ENCODE measurements at places on chromosomes 3 and 15.

GRCh38 chr3:8899876-8900460 lies 63.3 kb downstream of the RAD18 start:
- no peak for DNase-seq

DNA sequence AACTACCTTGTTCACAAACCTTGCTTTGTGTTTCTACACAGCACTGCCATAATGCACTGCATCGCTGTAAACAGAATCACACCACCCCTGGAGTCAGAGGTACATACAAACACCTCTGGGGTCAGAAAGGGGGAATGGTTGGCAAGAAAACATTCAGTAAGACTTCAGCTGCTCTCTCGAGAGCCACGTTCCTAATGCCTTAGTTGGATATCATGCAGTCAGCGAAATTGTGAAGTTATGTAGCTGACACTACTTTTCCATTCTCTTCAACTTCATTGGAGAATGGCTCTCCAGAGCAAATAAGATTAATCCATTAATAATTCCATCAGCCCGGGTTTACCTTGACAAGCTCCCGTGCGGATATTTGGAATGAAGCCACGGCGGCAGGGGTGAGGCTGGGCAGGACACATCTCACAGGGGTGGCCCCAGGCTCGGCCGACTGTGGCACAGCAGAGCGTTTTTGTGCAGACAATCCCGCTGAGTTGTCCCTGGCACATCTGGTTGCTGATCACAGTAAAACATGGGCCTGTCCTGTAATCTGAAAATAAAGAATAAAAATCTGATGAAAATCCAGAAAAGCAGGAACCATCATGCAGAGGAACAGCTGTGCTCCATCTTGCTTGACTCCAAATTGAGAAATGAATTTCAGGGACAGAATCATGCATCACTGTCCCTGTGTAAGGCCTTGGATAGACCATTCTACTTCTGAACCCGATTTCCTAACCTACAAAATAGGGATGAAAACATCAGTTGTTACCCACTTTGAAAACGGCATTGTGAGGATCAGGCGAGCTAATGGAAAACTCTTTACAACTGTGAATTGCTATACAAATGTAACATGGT lies 108.0 kb downstream of the FBN1 start:
- DNase-seq, result no peak

- DNase-seq, result peak; percentile 21
Observed at GRCh38 chr3:31531452-31531991, 1.2 kb upstream of the STT3B start.

- DNase-seq, result peak; percentile 4
Observed at GRCh38 chr3:142888099-142888480, 793 bp downstream of the PCOLCE2 start.

GRCh38 chr15:40543082-40543481 lies 21.8 kb downstream of the CCDC32 start:
- no peak for DNase-seq

GRCh38 chr15:64209680-64210334 lies 47.0 kb upstream of the PPIB start:
- DNase-seq, result no peak

DNA sequence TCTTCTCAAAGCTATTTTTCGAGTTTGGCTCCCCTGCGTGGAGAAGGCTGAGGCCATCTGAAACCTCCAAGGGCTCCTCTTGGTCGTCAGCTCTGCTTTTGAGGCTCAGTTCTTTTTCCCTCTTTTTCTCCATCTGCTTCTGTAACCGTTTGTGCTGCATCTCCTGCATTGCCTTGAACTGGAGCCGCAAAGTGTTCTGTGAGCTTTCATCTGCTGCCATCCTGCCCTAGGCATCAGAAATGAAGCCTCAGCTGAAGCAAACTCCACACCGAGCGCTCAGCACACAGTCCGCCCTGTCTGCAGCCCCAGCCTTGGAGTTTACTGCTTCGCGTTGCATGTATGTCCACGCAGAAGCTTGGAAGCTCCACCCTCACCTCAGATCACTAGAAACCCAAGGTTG lies 14.9 kb downstream of the CCDC13 start:
- DNase-seq, result no peak

DNA sequence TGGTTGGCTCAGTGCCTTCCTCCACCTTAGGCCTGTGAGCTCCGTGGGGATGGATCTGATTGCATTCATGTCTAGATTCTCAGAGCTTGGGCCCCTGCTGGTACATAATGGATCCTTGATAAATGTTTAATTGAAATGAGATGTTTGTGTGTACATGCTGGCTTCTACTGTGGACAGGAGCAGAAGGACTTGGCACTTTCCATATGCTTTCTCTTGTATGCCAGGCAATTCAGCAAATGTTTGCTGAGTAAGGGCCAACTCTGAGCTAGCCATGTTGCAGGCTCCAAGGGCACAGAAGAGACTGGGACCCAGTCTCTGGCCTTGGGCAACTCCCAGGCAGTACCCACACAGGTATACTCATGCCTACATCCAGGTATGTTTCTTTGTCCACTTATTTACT lies 67.0 kb downstream of the RAB11A start:
- DNase-seq, result peak; percentile 89

- DNase-seq, result no peak
Observed at GRCh38 chr3:11569156-11569741, 74.5 kb downstream of the VGLL4 start.

DNA sequence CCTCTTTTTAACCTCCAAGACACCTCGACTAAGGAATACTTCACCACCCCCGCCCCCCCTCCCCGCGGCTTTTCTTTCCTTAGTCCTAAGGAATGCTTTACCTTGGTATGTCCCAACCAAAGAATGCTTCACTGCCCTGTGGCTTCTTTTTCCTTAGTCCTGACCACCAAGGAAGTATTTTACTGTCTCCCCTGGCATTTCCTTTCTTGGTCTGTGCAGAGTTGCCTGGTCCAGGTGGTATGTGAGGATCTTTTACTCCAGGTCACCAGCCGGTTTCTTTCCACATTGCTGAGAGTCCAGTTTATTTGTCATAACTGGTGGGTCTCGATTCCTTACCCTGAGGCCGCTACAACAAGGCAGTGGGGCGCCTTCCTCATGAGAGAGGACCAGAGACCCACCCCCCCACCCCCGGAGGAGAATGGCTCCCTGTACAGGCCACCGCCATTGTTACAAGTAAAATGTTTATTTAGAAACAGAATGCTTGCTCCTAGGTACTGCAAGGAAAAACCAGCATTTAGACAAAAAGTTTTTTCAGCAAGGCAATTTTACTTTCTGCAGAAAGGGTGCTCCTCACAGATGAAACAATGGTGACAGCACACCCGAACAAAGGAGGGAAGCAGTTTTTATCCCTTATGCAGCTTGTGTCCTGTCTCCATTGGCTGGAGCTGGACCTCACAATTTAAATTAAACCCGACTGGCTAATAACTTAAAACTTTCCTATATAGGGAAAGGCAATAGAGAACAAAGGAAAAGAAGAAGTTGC lies 23.1 kb upstream of the MTHFS start:
- DNase-seq, result no peak

DNA sequence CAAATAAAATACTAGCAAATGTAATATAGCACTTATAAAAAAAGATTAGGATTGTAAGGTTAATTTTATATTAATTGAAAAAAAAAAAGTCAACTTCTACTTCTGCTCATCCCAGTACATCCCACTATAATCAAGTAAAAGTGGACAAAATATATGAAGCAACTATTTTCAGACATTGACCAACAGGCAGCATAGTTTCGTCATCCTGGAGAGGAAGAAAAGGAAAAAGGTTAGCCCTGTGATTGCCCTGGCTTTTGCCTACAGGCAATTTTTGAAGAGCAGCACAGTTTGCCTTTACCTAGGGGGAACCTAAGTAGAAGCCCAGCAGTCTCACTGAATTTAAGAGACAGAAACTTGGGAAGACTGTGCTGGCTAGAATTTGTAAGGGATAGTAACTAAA lies 52.2 kb upstream of the ACTC1 start:
- no peak for DNase-seq

GRCh38 chr3:33050071-33050653 lies 46.8 kb downstream of the GLB1 start:
- no peak for DNase-seq

- DNase-seq, result no peak
Observed at GRCh38 chr3:81908561-81908960, 147.1 kb upstream of the GBE1 start.

- DNase-seq, result no peak
Observed at GRCh38 chr15:94110476-94111130, 120.8 kb upstream of the MCTP2 start.

DNA sequence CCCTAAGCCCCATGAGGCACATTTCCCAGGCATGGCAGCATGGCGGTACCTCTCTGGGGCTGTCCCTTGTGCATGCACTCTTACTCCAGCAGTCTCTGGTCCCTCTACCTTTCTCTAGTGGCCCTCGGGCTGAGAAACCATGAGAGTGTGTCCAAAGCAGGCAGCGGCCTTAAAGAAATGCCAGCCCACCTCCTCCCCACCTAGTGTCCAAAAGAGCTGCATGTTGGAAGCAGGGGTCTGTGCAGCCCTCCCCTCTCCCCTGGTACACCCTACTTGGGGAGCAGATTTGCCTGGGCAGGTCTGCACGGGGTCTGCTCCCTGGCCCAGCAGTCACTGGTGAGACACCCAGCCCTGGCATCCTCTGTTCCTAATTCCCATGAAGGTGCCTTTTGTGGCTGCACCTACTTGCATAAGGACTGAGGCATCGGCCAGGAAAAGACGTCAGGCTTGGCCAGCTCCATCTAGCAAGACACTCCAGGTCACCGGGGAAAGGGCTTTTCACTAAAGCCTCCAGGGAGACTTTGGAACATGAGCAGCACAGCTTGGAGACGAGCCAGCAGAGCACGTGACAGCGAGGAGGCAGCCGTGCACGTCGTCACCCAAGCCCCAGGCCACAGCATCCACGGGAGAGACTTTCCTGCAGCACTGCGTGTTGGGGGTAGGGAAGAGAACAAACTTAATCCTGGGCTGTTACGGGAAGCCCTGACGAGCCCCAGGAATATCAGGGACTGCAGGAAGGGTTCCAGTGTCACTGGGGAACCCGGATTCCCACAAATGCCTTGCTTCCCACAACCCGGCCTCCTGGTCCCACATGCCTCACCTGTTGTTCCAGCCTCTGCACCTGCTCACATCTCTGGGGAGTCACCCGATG lies 38.8 kb downstream of the TM2D3 start:
- DNase-seq, result peak; percentile 25

GRCh38 chr3:129409541-129409940 lies 18.9 kb downstream of the EFCAB12 start:
- DNase-seq, result no peak

DNA sequence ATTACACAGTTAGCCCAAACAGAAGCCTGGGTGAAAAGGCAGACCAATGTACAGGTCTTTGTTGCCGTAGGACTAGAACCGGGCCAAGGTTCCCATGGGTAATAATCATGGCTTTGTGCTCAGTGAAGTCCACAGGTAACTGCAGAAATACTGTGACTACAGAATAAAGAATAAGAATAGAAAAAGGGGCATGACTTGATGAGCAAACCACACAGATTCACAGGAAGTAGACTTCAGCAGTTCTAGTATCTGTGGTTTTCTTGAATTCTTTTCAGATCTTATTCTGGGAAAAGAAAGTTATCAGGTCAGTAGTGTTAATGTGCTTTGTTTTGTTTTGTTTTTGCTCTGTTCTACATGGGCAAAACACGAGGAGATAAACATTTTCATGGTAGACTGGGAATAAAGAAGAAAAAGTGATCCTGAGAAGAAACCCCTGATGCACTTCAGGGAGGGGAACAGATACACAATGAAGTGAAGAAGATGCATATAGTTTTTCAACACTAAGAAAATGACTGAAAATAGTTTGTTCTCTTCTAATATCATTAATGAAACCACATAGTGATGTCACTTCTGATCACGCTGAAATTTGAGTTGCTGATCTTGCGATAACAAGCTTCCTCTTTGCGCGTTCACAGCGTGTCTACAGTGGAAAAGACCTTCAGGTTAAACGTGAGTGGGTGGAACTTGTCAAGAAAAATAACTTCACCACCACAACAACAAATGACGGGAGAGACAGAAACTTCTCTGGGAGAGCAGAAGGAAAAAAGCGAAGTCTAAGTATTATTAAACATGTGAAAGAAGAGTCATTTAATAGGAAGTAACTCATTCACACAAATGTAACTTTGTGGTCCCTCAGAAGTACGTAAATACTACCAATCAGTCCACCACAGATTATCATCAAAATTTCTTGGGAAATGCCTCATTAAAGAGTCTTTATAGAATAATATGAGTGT lies 315.8 kb upstream of the SATB1 start:
- no peak for DNase-seq

DNA sequence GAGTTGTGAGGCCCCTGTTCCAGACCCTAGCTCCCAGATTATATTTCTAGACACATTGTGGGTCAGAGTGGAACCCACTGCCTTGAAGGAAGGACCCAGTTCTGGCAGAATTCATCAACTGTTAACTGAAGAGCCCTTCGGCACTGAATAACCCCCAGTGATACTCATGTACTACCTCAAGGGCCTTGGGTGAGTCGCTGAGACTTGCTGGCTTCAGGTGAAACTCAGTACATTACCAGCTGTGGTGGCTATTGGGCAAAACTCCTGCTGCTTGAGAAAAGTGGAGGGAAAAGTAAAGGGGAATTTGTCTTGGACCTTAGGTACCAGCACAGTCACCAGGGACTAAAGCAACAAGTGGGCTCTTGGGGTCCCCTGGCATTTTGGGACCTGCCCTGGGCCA lies 394.9 kb upstream of the EPHA3 start:
- DNase-seq, result no peak

DNA sequence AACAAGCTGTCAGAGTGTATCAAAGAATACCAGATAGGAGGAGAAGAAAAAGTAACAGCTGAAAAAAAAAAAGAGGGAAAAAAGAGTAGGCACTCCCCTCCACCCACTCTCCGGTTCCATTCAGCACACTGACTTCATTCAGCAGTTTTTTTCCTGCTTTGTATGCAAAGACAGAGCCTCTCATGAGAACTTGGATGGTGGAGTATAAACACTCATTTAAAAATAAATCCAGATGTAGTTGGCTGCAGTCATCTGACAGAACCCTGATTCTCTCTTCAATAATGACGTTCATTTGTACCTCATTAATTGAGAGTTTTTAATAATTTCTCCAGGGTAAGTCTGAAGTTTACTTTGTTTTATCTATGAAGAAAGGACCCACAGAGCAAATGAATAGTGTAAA lies 81.0 kb downstream of the TMEM108 start:
- DNase-seq, result no peak

DNA sequence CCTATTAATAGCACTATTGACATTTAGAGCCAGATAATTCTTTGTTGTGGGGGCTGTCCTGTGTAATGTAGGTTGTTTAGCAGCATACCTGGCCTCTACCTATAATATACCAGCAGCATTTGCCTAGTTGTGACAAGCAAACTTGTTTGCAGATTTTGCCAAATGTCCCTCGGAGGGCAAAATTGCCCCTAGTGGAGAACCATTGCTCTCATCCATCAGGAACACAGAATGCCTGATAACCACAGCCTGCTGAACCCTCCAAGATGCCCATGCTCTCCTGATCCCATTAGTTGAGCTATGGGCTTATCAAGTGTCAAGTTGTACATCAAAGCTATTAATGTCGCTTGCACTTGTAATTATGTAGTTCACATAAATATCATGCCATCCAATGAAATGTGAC lies 15.0 kb upstream of the KBTBD8 start:
- DNase-seq, result no peak

- no peak for DNase-seq
Observed at GRCh38 chr15:48802867-48803266, 8.0 kb downstream of the CEP152 start.

DNA sequence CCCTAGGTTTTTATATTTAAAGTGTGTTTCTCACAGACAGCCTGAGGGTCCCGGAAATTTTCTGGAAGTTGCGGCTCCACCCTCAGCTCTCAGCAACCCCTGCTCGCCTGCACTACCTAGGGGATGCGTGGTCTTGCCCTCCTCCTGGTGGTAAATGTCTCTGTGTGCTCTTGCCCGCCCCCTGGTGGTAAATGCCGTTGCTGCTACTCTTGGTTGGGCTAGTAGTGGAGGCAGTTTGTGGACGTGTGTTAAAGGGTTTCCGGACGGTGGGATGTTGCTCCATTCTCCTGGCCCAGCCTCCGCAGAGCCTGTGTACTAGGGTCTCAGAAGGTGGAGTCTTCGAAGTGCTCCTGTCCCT lies 27.4 kb downstream of the STOML1 start:
- peak; percentile 50 for DNase-seq
